WTC11 (cell line): ENCODE measurements at places on chromosomes 11 and 22.

GRCh38 chr22:49568751-49569285, 258.9 kb downstream of the BRD1 start:
- H3K27ac ChIP-seq, result no peak overlapping the region
- H3K27me3 ChIP-seq, result no peaks in the 10 kb centered on the region; the same call in 1 of the 2 replicates
- no peaks in the 10 kb centered on the region for H3K4me1 ChIP-seq
- H3K4me3 ChIP-seq, result no peak overlapping the region
- DNase-seq, result no peak
- H3K36me3 ChIP-seq, result no peaks in the 10 kb centered on the region

GRCh38 chr11:19872512-19873145, 160.0 kb downstream of the NAV2 start:
- peak; percentile 68 for DNase-seq
- H3K4me1 ChIP-seq, result peaks cover 66% of the 10 kb centered on the region
- H3K27ac ChIP-seq, result peak overlapping the region; percentile 84
- peaks cover 8% of the 10 kb centered on the region for H3K36me3 ChIP-seq
- H3K27me3 ChIP-seq, result no peaks in the 10 kb centered on the region

GRCh38 chr11:69381681-69382130, 87.8 kb downstream of the MYEOV start:
- H3K27me3 ChIP-seq, result no peaks in the 10 kb centered on the region; the same call in 1 of the 2 replicates
- no peak overlapping the region for H3K4me3 ChIP-seq
- no peak overlapping the region for H3K27ac ChIP-seq
- DNase-seq, result no peak
- H3K4me1 ChIP-seq, result peaks cover 8% of the 10 kb centered on the region; the same call in 1 of the 2 replicates

- no peak for DNase-seq
- no peaks in the 10 kb centered on the region for H3K27me3 ChIP-seq
- H3K36me3 ChIP-seq, result peaks cover 33% of the 10 kb centered on the region
- H3K4me1 ChIP-seq, result no peaks in the 10 kb centered on the region
- no peak overlapping the region for H3K27ac ChIP-seq
Observed at GRCh38 chr11:76496174-76496573, 51.4 kb downstream of the EMSY start.

DNA sequence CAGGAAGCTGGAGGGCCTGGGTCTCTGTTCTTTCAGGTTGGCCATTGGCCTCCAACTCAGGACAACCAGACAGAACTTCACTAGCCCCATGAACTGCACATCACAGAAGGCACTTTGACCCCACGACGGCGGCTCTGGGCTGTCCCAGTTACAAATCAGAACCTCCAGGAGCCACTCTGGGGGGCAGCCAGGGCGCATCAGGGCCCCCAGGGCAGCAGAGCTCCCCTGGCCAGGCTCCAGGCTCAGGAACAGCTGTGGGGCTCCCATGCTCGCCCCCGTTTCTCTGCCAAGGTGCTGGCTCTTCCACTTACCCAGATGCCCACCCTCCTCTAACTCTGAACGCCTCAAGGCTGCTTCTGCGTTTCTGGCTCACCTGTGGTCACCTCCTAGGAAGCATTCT, 25.5 kb downstream of the TOLLIP start:
- peaks cover 20% of the 10 kb centered on the region for H3K36me3 ChIP-seq
- peaks cover 5% of the 10 kb centered on the region for H3K4me1 ChIP-seq
- no peak overlapping the region for H3K4me3 ChIP-seq
- no peak for DNase-seq

GRCh38 chr22:28800308-28801041, at the start of gene XBP1:
TSS of gene XBP1 (minus strand) at chr22:28800569.
- peak; percentile 91 for DNase-seq
- peaks cover 31% of the 10 kb centered on the region for H3K4me1 ChIP-seq
- peak within 1 kb of the TSS; percentile 100 for H3K27ac ChIP-seq
- no peaks in the 10 kb centered on the region for H3K27me3 ChIP-seq

- H3K36me3 ChIP-seq, result no peaks in the 10 kb centered on the region
- peaks cover 16% of the 10 kb centered on the region for H3K4me1 ChIP-seq
- no peak for DNase-seq
Observed at GRCh38 chr11:77187111-77187750, 59.2 kb downstream of the MYO7A start.

DNA sequence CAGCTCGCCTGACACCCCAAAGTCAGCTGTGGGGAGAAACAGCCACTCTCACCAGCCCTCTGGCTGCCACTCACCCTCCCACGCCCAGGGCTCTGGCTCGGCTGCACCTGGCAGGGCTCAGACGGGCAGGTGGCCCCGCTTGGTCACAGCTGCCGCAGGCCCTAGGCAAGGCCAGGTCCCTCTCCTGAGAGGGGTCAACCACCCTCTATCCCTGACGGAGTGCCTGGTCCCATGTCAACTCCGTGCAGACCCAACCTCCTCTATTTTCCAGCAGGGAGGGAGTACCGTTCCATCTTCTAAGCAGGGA, 1.9 kb downstream of the MAP4K2 start:
- H3K27ac ChIP-seq, result no peak overlapping the region
- H3K4me1 ChIP-seq, result peaks cover 11% of the 10 kb centered on the region
- no peak for DNase-seq

GRCh38 chr11:70778883-70779282, 380.6 kb downstream of the CTTN start:
- no peak overlapping the region for H3K27ac ChIP-seq
- DNase-seq, result no peak
- no peak overlapping the region for H3K4me3 ChIP-seq
- no peaks in the 10 kb centered on the region for H3K27me3 ChIP-seq

- H3K4me3 ChIP-seq, result no peak overlapping the region
- no peak for DNase-seq
- no peaks in the 10 kb centered on the region for H3K27me3 ChIP-seq
- peaks cover 10% of the 10 kb centered on the region; the same call in 1 of the 2 replicates for H3K4me1 ChIP-seq
- no peak overlapping the region; the same call in 1 of the 2 replicates for H3K27ac ChIP-seq
- peaks cover 2% of the 10 kb centered on the region; the same call in 1 of the 2 replicates for H3K36me3 ChIP-seq
Observed at GRCh38 chr11:69053546-69054396, 5.0 kb downstream of the TPCN2 start.

DNA sequence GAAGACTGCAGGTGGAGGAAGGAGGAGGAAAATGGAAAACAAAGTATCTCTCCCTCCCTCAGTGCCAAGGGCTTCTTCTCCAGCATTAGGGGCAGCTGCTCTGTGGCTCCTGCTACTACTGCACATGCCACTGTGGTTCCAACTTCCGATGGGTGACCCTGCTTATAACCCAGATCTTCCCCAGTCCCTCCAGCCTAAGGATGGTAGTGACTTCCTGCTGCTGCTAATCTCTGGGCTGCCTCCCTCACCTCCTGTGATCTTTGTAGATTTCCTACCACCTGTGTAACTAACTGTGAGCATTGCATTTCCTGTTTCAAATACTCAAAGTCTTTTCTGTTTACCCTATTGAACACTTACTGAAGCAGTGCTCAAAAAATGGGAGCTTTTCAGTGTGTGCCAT, 28.7 kb upstream of the TRPC6 start:
- no peak for DNase-seq
- no peaks in the 10 kb centered on the region for H3K36me3 ChIP-seq
- H3K27ac ChIP-seq, result peak overlapping the region; percentile 61; the same call in 1 of the 2 replicates

- peaks cover 15% of the 10 kb centered on the region for H3K4me1 ChIP-seq
- H3K36me3 ChIP-seq, result no peaks in the 10 kb centered on the region
- no peak overlapping the region for H3K4me3 ChIP-seq
Observed at GRCh38 chr11:85758480-85759039, 52.4 kb downstream of the SYTL2 start.
